NCI-H1048 (cell line): ENCODE measurements at places on chromosomes 3 and 15.

DNA sequence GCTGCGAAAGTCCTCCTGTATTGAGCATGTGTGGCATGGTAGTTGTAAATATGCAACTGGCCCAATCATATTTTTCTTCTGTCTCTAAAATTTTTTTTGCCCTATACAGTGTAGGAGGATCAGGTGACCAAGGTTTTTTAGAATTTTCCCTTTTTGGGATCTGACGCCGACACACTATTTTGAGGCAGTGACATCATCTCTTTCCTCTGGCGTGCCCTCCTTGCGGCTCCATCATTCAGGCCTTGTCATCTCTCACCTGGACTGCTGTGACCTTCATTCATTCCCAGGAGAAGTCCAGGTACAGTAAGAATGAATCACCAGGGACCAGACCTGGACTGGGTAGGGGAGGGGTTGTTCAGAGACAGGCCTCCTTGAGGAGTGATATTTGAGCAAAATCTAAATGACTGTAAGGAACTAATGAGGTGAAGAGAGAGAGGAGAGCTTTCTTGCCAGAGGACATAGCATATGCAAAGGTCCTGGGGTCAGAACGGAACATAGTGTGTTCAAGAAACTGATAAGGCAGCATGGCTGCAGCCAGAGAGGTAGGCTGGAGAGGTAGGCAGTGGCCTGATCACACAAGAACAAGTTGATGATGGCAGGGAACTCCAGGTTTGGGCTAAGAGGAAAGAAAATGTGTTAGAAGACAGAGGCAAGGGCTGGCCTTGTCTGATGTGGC, 38.7 kb downstream of the ARNT2 start:
- DNase-seq = no peak

- no peak for DNase-seq
Observed at GRCh38 chr3:11367143-11367693, 95.0 kb downstream of the ATG7 start.

- DNase-seq = no peak
Observed at GRCh38 chr3:167615030-167615429, 38.7 kb downstream of the WDR49 start.

DNA sequence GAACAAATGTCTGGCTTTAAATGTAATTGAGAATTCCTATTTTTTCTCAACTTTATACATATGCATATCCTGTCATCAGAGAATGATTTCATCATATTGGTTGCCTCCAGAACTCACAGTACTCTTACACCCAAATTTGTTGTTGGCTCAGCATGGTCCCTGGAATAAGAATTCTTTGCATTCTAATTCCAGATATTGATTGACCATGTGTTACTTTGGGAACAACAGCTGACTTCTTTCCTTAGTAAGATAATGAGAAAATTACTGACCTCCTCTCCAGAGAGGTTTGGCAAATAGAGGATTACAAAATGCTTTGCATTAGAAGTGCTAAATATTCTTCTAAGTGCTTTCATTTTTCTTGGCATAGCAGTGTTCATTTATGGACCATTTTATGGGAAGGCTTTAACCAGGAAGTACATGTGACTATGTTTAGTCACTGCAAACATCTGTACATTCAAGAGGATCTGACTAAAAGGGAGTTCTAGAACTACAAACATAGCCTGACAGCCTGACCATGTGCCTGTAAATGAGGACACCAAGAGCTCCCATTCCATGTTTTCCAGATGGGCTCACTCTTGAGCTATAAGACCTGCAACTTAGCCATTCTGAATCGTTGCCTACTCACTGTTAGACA, 391.6 kb upstream of the DPPA4 start:
- DNase-seq = no peak

GRCh38 chr3:136473716-136474326, 223.7 kb downstream of the PCCB start:
- no peak for DNase-seq

- DNase-seq = no peak
Observed at GRCh38 chr3:14225421-14225820, 46.8 kb downstream of the LSM3 start.

GRCh38 chr3:61832375-61833229, 271.2 kb downstream of the PTPRG start:
- no peak for DNase-seq

GRCh38 chr3:81216192-81216591, 545.3 kb downstream of the GBE1 start:
- no peak for DNase-seq

DNA sequence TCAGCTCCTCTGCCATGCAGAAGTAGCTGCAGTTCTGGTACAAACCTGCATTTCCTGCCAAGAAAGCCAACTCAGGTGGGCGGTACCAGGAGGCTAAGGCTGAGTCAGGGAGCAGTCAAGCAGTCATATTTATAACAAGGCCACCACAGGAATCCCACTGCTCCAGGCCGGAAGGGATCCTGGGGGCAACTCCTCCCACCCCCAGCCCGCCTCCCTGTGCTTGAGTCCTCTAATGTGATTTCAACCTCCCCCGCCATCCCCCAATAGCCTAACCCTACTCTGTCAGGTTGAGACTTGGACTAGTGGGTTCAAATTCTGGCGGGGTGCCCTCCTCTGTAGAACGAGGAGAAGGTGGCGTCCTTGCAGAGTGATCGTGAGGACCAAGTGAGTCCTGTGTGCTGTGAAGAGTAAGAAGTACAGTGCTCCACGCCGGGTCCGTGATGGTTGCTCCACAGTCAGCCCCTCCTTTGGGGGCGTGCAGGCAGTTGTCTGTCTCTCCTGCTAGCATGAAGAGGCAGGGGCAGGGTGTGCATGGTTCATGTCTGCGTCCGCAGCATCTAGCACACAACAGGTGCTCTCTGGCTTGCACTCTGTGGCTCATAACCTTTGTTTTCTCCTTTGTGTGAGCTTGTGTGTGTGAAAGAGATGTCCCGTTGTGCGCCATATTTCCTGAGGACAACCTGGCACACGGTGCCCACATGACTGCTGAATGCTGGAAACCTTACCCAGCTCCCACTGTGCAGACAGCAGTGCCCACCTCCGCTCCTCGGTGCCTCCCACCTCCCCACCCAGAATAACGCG, 78.3 kb downstream of the SMAD6 start:
- DNase-seq = no peak

- DNase-seq = no peak
Observed at GRCh38 chr15:38685686-38686339, 121.2 kb upstream of the RASGRP1 start.

DNA sequence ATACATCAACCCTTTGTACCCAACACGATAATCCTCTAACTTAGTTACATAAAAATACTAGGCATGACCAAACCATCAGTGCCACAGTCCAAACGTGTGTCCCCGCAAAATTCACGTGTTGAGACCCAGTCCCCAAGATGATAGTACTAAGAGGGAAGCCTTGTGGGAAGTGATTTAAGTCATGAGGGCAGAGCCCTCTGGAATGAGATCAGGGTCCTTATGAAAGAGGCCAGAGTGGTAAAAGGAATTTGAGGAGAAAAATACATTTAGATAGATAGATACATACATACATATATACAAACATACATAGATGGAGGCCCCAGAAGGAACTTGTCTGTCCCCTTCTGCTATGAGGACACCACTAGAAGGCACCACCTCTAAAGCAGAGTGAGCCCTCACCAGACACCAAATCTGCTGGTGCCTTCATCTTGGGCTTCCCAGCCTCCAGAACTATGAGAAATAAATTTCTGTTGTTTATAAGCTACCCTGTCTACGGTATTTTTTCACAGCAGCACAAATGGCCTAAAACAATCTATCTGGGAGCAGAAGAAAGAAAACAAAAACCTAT, 8.0 kb downstream of the TBC1D2B start:
- DNase-seq = no peak

DNA sequence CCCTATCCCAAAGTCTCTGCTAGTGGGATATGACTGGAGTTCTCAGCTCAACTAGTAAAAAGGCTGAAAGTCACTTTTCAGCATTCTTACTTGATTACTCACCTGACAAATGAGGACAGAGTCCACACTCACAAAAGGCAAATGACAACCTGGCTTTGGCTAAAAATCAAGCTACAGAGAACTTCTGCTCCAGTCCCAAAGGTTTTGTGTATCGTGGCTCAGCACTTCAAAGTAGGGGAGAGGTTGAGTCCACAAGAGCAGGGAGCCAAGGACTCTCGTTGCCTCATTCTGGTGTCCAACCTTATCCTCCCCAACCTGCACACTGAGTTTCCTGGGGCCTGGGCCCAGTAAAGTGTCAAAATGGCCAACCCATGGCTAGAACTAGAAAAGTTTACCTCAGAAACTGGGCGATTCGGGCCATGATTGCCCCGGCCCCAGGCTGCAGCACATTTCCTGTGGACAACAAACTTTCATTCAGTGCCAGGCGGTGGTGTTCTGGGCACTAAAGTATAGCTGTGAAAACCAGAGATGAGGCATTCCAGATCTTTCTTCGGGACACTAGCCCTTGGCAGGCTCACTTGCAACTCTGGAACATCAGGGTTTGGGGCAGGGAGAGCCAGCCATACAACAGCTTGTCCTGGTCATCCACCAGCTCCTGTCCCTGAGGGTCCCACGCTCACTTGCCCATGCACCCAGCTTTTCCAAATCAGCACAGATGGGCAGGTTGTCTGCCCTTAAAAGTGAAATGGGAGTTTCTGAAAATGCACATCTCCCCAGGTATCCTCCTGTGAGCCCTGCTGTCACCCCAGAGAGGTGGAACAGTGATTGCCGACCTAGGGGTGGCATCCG, 3.1 kb downstream of the ACAA1 start:
- no peak for DNase-seq

DNA sequence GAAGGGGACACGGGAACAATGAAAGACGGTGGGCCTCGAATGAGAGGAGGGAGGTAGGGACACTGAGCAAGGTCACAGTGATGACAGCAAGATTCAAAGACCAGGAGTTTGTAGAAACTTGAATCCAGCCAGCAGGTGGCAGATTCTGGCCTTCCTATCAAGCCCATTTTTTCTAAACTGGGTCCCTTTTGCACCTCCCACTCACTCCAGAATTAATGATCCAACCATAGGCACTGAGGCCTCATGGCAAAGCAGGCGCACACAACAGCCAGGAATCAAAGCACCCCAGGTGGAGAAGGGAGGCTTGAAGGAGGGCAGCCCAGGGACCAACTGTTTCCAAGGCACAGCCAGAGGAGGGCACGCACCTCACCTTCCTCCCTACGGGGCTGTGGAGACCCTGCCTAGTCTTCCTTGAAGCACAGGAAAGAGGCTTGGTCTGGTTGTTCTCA, 90.2 kb downstream of the ANP32A start:
- DNase-seq = no peak

DNA sequence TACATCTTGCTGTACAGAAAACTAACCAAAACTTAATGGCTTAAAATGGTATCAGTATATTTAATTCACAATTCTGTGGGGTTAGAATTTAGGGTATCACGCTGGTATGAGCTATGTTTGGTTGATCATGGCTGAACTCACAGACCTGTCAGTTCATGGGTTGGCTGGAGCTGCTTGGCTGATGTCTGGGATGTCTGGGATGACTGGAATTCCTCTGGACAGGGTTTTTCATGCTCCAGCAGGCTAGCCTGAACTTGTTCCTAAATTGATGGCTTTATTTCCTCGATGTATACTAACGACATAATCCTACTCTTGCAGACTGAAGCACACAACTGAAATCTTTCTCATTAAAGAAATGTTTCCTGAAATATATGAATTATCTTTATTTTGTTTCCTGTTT, 338.9 kb upstream of the GBE1 start:
- DNase-seq = no peak

DNA sequence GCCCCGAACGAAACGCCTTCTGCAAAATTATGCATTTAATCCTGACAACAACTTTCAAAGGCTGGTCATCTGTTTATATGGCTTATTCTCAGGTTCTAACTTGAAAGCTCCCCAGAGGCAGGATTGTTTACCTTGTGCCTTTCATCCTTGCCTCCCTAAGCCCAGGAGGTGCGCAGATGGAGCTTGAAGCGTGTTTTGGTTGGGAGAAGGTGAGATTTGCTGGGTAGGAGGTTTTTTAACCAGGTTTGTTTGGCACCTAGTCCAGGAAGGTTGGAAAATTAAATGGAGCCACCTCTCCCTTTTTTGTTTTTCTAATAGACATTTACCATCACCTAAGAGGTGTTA, 675 bp downstream of the TSEN2 start:
- no peak for DNase-seq

DNA sequence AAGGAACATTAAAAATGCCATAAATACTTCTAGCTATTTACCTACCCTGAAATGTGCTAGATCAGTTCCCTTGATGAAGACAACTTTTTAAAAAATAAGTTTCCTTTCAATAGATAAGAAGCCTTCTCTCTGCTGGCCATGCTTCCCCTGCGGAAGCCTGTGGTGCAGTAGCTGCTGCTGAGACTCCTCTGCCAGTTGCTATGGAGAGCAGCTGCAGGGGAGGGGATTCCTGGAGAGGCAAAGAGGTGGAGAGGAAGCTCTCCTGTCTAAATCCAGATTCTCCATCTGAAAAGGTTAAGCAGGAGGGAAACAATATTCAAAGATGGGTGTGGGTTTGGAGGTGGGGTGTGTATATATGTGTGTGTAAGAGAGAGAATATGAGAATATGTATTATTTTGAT, 69.8 kb upstream of the BFSP2 start:
- DNase-seq = no peak

DNA sequence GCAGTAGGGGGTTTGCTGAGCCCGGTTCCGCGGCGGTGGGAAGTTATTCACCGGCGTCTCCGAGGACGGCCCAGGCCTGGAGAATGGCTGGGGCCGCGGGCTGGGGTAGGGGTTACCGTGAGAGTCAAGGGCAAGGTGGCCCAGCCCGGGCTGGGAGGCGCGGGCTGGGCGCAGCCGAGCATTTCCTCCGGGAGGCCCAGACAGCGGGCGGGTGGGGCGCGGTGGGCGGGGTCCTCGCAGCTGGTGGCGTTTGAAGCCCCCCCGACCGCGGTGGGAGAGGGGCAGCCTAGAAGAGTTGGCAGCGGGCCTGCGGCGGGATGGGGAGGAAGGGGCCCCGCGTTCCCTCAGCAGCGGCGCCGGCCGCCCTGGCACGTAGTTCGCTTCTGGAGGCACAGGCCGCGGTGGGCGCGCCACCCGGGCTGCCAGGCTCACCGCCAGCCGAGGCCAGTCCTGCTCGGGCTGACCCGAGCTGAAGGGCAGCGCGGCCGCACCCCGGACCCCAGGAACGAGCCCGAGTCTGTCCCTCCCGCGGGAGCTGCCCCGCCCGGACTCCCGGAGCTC, 960 bp upstream of the KLF13 start:
- no peak for DNase-seq

DNA sequence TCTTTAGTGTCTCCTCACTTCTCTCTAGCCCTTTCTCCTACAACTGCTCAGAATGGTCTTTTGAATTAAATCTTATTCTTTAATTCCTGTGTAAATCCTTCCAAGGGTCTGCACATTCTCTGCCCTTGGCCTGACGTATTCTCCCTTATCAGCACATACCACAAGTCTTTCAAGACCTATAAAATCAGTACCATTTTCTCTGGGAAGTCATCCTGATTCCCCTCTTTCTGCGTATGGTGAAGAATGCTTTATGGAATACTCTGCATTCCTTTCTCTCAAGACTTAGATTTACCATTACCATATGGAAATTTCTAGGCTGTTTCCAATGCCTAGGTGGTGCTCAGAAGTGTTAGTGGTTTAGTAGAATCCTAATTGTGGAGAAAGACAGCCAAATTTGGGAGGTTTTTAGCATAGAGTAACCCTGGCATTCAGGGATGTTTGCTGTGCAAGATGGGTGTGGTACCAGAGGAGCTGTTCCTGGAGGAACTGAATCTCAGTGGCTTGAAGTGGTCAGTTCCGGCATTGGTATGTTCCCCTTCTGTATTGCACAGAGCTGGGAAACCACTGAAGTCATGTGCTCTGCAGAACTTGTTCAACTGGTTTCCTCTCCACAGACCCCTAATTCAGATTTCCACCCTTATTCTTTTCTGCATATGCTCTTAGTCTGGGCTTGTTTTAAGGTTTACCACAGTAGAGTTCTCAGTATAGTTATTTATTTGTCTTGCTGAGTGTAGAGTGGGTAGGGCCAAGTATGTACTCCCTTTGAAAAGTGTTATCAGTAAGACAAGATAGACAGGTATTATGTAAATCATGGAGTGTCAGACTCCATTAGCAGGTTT, 24.5 kb downstream of the IQGAP1 start:
- peak; percentile 72 for DNase-seq
